ENCODE measurements at places on chromosomes 3 and 15.
A peak's percentile ranks its signal among the peaks of the same experiment; 100 is the strongest.

DNA sequence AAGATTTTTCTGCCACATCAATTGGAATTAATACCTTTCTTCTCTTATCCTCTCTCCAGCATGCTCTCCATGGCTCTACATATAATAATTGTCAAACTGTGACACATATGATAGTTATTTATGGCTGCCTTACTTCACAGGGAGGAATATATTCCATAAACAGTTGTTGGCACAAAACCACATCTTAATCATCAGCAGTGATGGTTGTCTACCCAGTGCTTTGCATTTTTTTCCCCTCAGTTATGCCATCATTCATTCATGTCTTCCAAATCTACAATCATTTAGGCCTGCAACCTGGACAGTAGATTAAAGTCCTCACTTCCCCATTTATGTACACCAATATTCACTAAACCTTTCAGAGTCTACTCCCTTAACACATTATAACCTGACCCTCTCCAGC is 107.7 kb downstream of the THRB start:
- no peak overlapping the region for H3K27ac ChIP-seq
- H3K27me3 ChIP-seq = no peaks in the 10 kb centered on the region
- no peak overlapping the region for H3K4me3 ChIP-seq
- peaks cover 31% of the 10 kb centered on the region for H3K4me1 ChIP-seq

DNA sequence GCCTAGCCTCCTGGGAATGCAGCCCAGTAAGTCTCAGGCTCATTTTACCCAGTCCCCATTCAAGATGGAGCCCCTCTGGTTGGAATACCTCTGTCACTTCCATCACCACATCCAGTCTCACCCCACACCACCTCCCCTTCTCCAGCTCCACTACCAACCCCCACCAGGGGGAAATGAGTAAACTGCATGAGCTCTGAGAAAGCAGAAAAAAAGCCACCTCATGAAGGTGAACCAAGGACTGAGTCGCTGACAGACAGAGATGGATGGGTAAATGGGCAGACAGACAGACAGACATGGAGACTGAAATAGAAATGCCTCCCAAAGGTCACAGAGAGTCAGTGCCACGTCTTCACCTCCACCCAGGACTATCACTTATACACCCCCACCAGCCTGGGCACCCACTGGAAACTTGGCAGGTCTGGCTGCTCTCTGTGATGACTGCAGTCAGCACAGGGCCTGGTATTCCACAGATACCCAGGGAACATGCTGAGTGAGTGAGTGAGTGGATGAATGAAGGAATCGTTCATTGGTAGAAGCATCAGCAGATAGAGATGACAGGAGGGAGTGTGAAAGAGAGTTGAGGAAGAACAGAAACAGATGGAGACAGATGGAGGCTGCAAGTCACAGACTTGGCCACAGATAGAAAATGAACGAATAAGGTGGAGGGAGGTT is 4.9 kb upstream of the LOXL1 start:
- no peak for DNase-seq
- H3K4me1 ChIP-seq = peaks cover 5% of the 10 kb centered on the region
- no peaks in the 10 kb centered on the region for H3K27me3 ChIP-seq
- H3K27ac ChIP-seq = no peak overlapping the region

DNA sequence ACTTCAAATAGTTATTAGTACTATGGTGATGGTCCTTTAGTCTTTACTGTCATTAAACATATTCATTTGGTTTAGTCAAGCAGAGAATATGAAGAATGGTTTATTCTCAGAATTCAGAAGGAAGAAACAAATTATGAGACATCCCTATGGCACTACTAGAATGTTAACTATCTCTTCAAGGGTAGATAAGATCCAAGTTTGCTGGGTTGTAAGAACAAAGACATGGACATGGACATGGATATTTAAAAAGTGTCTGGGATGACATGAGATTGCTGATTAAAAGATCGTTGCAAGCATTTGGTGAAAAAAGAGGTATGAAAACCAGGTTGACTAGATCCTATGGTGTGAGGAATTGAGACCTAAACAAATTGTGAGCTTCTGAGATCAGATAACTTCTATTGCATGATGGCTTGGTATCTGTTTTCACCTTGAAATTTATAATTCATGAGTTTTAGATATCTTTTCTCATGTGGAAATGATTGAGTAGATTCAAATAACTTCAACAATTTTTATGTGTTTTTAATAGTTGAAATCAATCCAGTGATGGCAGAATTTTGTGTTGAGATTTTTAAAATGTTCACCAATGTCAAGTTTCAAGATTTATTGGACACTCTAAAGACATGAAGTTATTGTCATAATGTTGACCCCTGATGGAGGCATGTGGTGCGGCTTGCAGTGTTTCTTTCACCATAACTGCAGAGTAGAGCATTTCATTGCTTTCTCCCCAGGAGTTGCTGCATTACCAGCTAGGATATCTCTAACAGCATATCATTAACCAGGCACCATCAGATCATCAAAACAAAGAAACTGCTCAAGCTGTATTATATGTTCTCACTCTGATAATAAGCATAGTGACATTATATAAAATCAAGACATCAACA is 72.6 kb downstream of the NAALADL2 start:
- no peaks in the 10 kb centered on the region for H3K27me3 ChIP-seq
- no peak overlapping the region for H3K27ac ChIP-seq
- H3K36me3 ChIP-seq = no peaks in the 10 kb centered on the region
- no peak for DNase-seq
- H3K4me3 ChIP-seq = no peak overlapping the region

DNA sequence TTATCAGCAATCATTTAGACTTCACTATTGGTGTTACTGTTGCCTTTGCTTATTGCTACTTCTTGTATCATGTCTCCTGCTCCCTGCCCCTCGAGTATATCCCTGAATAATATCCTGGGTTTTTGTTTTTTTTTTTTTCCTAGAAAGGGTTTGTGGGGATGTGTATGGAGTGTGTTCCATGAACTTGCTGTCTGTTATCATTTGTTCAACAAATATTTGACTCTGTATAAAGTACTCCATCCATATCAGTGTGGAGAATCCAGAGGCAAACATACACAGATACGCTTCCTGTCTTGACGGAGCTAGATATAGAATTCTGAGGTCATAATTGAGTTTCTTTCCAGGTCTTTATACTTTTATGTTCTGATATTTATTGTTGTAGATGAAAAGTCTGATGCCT is 31.8 kb upstream of the GOLGA6L9 start:
- no peaks in the 10 kb centered on the region for H3K36me3 ChIP-seq
- no peak overlapping the region for H3K27ac ChIP-seq
- H3K27me3 ChIP-seq = no peaks in the 10 kb centered on the region
- DNase-seq = no peak

GRCh38 chr3:58163234-58163633 is 47.5 kb downstream of the DNASE1L3 start:
- H3K4me1 ChIP-seq = peaks cover 22% of the 10 kb centered on the region
- no peaks in the 10 kb centered on the region for H3K27me3 ChIP-seq
- H3K27ac ChIP-seq = no peak overlapping the region
- DNase-seq = no peak
- H3K4me3 ChIP-seq = no peak overlapping the region

GRCh38 chr3:32816439-32817256 is 1.1 kb upstream of the TRIM71 start:
- H3K4me3 ChIP-seq = peak overlapping the region; percentile 77
- peaks cover 38% of the 10 kb centered on the region for H3K27me3 ChIP-seq
- H3K27ac ChIP-seq = peak overlapping the region; percentile 86
- H3K4me1 ChIP-seq = peaks cover 13% of the 10 kb centered on the region

DNA sequence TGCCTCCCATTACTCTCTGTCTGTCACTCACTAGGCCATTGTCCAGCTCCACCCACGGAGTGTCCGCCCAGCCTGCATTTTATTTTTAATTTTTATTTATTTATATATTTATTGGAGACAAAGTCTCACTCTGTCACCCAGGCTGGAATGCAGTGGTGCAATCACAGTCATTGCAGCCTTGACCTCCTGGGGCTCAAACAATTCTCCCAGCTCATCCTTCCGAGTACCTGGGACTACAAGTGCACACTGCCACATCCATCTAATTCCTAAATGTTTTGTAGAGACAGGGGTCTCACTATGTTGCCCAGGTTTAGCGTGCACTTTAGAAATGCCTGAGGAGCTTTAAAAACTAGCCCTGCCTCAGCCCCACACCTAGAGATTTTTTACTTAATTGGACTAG is 141.5 kb downstream of the LIPC start:
- H3K4me3 ChIP-seq = no peak overlapping the region
- DNase-seq = peak; percentile 37
- peak overlapping the region; percentile 60 for H3K27ac ChIP-seq

DNA sequence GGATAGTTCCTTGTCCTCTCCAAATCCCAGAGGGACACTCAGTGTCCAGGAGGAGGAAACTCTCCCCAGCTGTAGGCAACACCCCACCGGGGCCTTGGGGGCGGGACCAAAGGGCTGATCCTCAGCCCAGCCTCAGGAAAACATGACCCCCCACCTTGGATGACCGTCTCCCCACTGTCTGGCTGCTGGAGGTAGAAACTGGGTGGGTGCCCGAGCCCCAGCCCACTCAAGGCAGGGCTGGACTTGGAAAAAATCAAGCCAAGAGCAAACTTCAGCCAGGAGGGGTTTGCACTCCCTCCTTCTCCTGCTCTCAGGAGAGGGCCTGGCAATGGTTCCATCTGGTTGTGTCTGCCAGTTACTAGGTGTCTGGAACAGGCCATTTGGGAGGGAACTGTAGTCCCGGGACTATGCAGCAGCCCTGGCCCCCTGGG is 3.6 kb upstream of the RASL12 start:
- DNase-seq = no peak
- H3K27ac ChIP-seq = no peak overlapping the region
- H3K27me3 ChIP-seq = peaks cover 18% of the 10 kb centered on the region
- peaks cover 4% of the 10 kb centered on the region for H3K4me1 ChIP-seq
- H3K36me3 ChIP-seq = no peaks in the 10 kb centered on the region

GRCh38 chr3:39178553-39178952 is 13.8 kb downstream of the XIRP1 start:
- peak overlapping the region; percentile 91 for H3K27ac ChIP-seq
- peaks cover 28% of the 10 kb centered on the region for H3K4me1 ChIP-seq
- peak overlapping the region; percentile 61 for H3K4me3 ChIP-seq
- no peak for DNase-seq

GRCh38 chr3:179726075-179726699 is 73.3 kb downstream of the USP13 start:
- H3K27me3 ChIP-seq = no peaks in the 10 kb centered on the region
- H3K27ac ChIP-seq = no peak overlapping the region
- peaks cover 12% of the 10 kb centered on the region for H3K36me3 ChIP-seq
- DNase-seq = no peak

GRCh38 chr3:172246107-172246844 is 202.0 kb downstream of the GHSR start:
- H3K36me3 ChIP-seq = peaks cover 18% of the 10 kb centered on the region
- no peak for DNase-seq
- no peaks in the 10 kb centered on the region for H3K27me3 ChIP-seq
- H3K27ac ChIP-seq = no peak overlapping the region
- H3K4me3 ChIP-seq = no peak overlapping the region

- H3K4me3 ChIP-seq = no peak overlapping the region
- H3K4me1 ChIP-seq = no peaks in the 10 kb centered on the region
- no peak for DNase-seq
- no peaks in the 10 kb centered on the region for H3K36me3 ChIP-seq
These were observed 174.6 kb upstream of the TBL1XR1 start for GRCh38 chr3:177371888-177372287.

DNA sequence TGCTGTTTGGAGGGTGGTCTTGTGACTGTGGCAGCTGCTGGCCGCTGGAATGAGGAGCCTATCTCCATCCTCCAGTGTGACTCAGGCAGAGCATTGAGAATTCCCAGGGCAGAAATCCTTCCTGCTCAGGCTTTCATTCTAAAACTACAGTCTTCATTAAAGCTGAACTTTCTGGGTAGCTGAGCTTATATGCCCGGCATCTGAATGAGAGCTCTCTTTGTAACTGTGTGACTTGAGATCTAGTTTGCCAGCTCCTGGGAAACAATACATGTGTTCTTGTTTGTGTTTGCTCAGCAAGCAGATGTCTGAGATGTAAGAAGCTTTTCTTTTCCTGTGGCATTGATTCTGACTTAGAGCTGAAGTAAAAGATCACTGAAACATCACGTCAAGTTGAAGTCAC is 22.4 kb downstream of the RLBP1 start:
- peaks cover 28% of the 10 kb centered on the region for H3K36me3 ChIP-seq
- DNase-seq = no peak
- no peaks in the 10 kb centered on the region for H3K27me3 ChIP-seq
- H3K27ac ChIP-seq = no peak overlapping the region
- no peak overlapping the region for H3K4me3 ChIP-seq

- no peak overlapping the region for H3K4me3 ChIP-seq
- no peak overlapping the region for H3K27ac ChIP-seq
- peaks cover 23% of the 10 kb centered on the region for H3K4me1 ChIP-seq
- no peaks in the 10 kb centered on the region for H3K27me3 ChIP-seq
- no peaks in the 10 kb centered on the region for H3K36me3 ChIP-seq
- DNase-seq = no peak
These were observed 523.0 kb downstream of the FOXP1 start for GRCh38 chr3:71060536-71060935.

- peaks cover 4% of the 10 kb centered on the region for H3K27me3 ChIP-seq
- H3K4me1 ChIP-seq = no peaks in the 10 kb centered on the region
- H3K27ac ChIP-seq = no peak overlapping the region
- DNase-seq = no peak
- no peak overlapping the region for H3K4me3 ChIP-seq
- H3K36me3 ChIP-seq = no peaks in the 10 kb centered on the region
These were observed 329.4 kb upstream of the RORA start for GRCh38 chr15:61558172-61559136.

DNA sequence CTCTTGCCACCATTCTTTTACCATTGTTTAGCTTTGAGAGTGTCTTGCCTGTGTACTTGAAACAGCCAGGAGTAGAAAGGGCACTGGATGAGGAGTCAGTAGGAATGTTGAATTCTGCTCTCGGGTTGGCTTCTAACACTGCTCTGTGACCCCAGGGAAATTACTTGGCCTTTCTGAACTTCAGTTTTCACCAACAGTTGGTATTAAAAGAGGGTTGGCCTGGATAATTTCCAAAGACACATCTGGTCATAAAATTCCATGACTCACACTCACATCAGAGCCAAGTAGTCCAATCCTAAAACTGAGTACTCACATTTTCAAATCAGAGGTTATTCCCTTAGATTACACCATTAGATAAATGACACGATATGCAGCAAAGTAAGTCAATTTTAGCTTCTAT is 141.6 kb downstream of the ECT2 start:
- H3K4me3 ChIP-seq = no peak overlapping the region
- no peak for DNase-seq
- no peaks in the 10 kb centered on the region for H3K36me3 ChIP-seq
- H3K4me1 ChIP-seq = no peaks in the 10 kb centered on the region

- no peak for DNase-seq
- no peak overlapping the region for H3K27ac ChIP-seq
- H3K4me1 ChIP-seq = no peaks in the 10 kb centered on the region
- H3K4me3 ChIP-seq = no peak overlapping the region
- no peaks in the 10 kb centered on the region for H3K36me3 ChIP-seq
These were observed 42.0 kb upstream of the FEZF2 start for GRCh38 chr3:62415312-62415801.

- H3K4me3 ChIP-seq = no peak overlapping the region
- H3K27ac ChIP-seq = no peak overlapping the region
- DNase-seq = no peak
- no peaks in the 10 kb centered on the region for H3K4me1 ChIP-seq
- no peaks in the 10 kb centered on the region for H3K27me3 ChIP-seq
These were observed 18.1 kb upstream of the AGBL1 start for GRCh38 chr15:86061581-86061980.

- H3K27ac ChIP-seq = no peak overlapping the region
- H3K4me3 ChIP-seq = no peak overlapping the region
- H3K27me3 ChIP-seq = no peaks in the 10 kb centered on the region
- no peaks in the 10 kb centered on the region for H3K4me1 ChIP-seq
- no peak for DNase-seq
- H3K36me3 ChIP-seq = no peaks in the 10 kb centered on the region
These were observed 244.3 kb downstream of the NR2F2 start for GRCh38 chr15:96574782-96575181.
